ENCODE measurements at places on chromosomes 3 and 15.
A peak's percentile ranks its signal among the peaks of the same experiment; 100 is the strongest.

DNA sequence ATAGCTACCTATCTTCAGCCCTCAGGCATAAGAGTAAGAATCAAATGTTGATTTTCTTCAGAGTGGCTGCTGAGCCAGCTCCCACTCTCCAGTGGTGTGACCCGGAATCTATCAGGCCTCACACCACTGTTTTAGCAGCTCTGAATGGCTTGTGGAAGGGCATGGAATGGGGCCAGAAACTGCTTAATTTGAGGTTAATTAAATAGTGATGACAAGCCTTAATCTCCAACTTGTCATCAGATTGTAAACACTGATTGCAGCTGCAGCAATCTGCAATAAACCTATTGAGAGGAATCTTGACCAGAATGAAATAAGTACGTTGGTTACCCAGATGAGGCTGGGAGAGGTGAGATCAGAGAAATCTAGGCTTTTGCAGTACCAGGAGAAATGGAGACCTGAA, 317.4 kb downstream of the FHIT start:
- no peak for DNase-seq

DNA sequence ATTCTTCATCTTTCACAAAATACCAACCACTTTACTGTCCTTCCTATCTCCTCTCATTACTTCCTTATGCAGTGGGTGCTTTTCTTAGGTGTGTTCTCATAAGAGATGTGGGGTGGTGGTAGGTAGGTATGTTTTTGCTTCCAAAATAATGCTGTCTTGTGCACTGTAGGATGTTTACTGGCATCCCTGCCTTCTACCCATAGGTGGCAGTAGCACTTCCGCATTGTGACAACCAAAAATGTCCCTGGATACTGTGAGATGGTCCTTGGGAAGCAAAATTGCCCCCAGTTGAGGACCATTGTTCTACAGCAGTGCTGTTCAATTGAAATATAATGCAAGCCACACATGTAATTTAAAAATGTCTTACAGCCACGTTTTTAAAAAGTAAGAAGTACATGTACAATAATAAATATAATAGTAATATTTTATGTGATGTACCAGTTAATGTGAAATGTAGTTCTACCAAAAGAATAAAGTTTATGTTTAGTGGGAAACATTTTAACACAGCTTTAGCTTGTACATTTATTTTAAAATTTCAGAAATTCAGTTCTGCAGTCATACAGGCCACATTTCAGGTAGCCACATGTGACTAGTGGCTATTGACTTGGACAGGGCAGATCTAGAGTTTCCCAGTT, 75.2 kb downstream of the NEO1 start:
- peak; percentile 25 for DNase-seq

DNA sequence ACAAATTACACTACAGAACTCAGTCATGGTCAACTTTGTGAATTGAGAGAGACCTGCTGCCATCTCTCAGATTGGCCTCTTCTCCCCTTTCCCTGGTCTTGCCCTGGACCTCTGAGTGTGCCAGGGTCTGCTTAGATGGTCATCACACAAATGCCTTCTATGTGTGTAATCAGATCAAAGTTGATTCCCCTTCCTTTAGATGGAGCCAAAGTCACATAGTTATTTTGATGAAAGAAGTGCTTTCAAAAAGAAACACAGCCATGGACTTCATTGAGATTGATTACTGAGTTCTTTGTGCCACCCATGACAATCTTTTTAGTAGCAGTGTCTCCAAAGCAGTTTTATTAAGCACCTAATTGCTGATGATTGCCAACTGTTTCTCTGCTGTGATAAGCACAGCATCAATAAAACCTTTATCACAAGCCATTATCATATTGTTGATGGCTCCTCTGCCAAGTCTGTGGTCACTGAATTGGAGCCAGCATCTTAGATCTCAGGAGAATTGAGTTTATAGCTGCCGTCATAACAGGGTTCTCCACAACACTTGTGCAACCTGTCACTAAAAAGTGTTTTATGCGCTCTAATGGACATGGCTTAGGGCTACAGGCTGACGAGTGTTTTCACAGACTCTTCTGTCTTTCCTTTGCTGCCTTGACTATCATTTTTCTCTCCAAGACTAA, 149.7 kb upstream of the NUDT16 start:
- no peak for DNase-seq

DNA sequence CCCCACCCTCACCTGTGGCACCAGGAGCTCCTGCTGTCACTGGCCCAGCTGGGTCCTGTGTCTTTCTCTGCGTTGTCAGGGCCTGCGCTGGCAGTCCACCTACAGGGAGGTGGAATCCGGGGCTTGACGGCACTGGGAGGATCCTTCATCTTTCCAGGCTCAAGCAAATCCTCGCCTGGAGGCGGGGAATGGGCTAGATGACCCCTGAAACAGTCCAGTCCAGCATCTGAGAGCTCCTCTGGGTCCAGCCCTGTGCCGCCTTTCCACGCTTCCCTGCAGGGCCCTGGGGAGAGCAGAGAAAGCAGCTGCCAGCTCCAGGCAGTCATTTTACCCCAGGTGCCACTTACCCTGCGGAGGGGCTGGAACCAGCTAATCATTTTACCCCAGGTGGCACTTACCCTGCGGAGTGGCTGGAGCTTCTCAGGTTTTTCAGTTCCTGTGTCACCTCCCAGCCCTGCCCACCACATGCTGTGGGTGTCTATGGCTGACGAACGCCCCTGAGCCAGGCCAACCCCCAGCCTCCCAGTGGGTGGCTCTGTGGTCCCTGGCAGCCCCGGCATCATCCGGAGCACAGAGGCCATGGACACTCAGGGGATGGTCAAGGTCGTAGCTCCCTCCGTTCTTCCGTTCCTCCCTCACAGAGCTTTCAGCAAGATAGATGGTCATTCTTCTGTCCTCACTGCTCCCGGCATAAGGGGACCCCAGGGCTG, 17.9 kb upstream of the ADIPOQ start:
- peak; percentile 18 for DNase-seq

- DNase-seq: no peak
These were observed 269.2 kb downstream of the PDCD6IP start for GRCh38 chr3:34067536-34068051.

GRCh38 chr3:143367171-143367570, 247.6 kb downstream of the CHST2 start:
- no peak for DNase-seq

GRCh38 chr3:112303764-112304325, 9.8 kb upstream of the SLC9C1 start:
- DNase-seq: no peak

DNA sequence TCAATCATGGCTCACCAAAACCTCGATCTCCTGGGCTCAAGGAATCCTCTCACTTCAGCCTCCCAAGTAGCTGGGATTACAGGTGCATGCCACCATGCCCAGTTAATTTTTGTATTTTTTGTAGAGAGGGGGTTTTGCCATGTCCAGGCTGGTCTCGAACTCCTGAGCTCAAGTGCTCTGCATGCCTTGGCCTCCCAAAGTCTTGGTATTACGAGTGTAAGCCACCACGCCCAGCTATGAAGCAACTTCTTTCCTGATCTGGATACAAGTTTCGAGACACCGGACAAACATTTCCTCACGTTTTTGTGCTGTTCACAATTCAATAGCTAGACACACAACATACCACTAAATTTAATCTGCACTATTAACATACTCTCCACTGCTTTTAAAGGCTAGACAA, 3.4 kb upstream of the SYNM start:
- DNase-seq: no peak

GRCh38 chr3:114542359-114542758, 248.5 kb downstream of the TIGIT start:
- no peak for DNase-seq

GRCh38 chr3:42652251-42652610, 1.3 kb upstream of the ZBTB47 start:
- no peak for DNase-seq

DNA sequence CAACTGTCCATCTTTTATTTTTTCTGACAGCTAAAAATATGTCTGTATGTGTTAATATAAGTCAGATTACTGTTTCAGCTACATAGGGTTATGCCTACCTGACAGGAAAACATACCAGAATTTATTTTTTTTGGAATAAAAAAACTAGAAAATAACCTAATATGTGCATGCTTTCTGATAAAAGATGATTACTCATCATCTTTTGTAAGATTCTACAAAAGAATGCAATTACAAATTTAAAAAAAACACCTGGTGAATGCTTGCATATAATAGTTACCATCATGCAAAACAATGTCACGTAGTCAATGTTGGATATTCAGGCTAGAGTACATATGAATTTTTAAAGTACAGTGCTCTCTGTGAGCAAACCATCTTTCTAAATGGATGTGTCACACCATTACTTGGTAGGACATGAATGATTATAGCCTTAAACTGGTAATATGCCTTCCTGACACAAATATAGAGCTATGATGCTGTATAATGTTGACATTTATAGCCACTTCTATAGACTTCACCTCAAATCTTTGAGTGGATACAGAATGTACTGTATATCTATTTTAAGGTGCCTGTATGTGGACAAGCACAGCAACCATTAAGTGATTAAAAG, 180.6 kb downstream of the EPHA3 start:
- DNase-seq: no peak

DNA sequence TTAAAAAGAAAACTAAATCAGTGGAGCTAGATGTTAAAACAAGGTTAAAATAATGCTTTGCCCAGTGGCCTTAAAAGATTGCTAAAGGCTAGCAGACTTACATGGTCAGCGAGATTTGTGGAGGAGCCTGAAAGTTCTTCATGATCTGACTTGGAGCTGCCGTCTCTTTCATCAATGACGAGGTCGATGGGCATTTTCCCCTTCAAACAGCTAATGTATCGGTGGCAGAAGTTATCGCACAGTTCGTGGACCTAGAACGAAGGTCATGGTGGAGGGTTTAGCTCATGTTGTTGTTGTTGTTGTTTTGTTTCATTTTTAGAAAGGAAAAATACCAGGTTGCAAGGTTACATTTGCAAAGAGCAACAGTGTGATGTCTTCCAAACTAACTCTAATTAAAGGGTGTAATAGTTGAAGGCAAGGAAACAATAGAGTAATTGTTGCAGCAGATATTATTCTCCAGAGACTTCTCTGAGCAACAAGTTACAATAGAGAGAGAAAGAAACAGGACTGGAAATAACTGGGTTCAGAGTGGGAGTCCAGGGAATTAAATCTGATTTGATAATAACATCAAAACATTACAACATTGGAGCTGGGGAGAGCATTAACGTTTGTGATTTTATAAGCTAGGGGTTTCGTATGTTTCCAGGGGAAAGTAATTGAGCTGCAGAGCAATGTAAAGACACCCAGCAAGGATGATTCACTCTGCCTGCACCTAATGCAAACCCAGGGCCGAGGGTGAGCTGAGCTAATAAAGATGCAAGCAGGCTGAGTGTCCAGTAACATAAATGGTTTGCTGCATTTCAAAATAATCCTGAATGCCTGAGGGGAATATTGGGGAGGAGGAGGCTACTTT, 6.6 kb downstream of the MEIS2 start:
- DNase-seq: no peak

GRCh38 chr15:95734422-95735316, 595.8 kb upstream of the NR2F2 start:
- DNase-seq: no peak

DNA sequence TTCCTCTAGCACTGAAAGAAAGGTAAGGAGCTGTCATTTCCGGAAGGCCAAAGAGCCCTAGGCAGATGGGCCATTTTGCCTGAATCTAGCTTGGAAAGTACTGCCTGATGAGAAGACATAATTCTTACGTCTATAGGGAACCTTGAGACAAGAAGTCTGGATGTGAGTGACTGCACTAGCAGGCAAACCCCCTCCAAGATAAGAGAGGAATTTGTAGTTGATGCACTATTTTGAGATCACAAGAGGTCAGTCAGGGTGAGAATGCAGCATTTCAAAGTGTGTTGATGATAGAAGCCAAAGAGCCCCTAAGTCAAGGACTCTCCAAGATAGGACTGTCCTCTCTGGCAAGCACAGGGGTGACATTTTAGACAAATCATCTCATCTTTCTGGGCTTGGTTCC, 99.2 kb downstream of the HES1 start:
- no peak for DNase-seq

- no peak for DNase-seq
These were observed 11.4 kb upstream of the SLC6A6 start for GRCh38 chr3:14391033-14391432.

- no peak for DNase-seq
These were observed 500.4 kb downstream of the ZBBX start for GRCh38 chr3:166879661-166880060.

DNA sequence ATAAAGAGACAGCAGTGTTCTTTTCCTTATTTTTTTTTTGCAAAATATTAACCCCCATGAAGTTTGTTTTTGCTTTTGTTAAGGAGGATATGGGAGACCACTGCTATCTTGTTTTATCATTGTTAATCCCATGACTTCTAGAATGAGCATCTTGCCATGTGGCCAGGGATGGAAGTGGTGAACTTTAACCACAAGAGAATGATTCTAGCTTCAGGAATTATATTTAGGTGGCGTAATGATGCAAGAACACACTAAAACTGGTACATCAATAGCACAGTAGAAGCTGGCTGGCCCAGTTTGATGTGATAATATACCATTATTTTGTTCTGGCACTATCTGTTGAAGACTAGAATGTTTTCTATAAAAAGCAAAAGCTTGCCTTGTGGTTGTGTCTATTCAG, 720.9 kb downstream of the GRM7 start:
- DNase-seq: no peak

DNA sequence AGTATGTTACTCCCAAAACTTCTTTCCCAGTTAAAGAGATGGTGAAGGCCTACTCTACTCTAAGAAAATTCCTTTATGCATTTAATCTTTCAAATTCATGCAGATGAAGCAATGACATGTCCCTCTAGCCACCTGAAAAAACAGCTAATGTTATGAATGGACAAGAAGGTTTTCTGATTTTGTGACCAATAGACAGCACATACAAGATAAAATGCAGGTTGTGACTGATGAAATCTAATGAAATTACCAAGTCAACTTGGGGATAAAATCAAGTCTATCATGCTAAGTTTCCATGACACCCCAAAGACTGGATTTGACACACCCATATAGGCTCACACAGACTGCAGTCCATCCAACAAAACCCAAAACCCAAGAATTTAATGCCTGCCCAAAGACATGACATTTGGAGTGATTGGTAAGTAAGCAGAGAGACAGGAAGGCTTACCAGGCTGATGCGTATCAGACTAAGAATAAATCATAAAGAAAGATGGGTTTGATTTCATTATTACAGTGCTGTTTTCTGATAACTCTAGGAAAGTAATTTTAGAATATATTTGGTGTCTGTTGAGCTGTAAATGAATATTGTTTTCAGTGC, 26.4 kb downstream of the CD47 start:
- DNase-seq: no peak

DNA sequence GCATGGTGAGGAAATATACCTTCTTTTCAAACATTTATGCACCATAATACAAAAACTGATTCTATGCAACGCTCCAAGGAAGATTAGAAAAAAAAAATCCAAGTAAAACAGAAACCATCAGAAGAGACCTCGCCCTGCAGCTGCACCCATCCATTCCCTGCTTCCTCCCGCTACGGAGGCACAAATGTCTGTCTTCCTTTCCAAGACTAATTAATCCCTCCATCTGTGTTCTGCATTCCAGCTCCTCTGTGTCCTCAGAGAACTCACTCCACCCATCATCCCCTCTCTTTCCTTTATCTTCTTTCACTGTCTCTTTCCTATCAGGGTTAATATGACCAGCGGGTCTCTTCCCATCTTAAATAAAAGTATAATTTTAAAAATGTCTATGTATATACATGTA, 196.1 kb downstream of the ADAMTSL3 start:
- DNase-seq: no peak

Measured in nephron progenitor cell (in vitro differentiated cells).